ENCODE measurements at places on chromosomes 13 and 19.
A peak's percentile ranks its signal among the peaks of the same experiment; 100 is the strongest.

GRCh38 chr13:38308736-38309135, 40.9 kb upstream of the UFM1 start:
- H3K27ac ChIP-seq = no peak overlapping the region
- H3K4me3 ChIP-seq = no peak overlapping the region
- no peaks in the 10 kb centered on the region for H3K27me3 ChIP-seq
- no peak for DNase-seq

DNA sequence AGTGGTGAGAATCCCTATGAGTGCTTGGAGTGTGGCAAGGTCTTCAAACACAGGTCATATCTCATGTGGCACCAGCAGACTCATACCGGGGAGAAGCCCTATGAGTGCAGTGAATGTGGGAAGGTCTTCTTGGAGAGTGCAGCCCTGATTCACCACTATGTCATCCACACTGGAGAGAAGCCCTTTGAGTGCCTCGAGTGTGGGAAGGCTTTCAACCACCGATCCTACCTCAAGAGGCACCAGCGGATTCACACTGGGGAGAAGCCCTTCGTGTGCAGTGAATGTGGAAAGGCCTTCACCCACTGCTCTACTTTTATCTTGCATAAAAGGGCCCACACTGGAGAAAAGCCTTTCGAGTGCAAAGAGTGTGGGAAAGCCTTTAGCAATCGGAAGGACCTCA, 18.7 kb upstream of the AURKC start:
- no peaks in the 10 kb centered on the region for H3K4me1 ChIP-seq
- no peaks in the 10 kb centered on the region for H3K27me3 ChIP-seq
- DNase-seq = no peak
- H3K4me3 ChIP-seq = no peak overlapping the region

DNA sequence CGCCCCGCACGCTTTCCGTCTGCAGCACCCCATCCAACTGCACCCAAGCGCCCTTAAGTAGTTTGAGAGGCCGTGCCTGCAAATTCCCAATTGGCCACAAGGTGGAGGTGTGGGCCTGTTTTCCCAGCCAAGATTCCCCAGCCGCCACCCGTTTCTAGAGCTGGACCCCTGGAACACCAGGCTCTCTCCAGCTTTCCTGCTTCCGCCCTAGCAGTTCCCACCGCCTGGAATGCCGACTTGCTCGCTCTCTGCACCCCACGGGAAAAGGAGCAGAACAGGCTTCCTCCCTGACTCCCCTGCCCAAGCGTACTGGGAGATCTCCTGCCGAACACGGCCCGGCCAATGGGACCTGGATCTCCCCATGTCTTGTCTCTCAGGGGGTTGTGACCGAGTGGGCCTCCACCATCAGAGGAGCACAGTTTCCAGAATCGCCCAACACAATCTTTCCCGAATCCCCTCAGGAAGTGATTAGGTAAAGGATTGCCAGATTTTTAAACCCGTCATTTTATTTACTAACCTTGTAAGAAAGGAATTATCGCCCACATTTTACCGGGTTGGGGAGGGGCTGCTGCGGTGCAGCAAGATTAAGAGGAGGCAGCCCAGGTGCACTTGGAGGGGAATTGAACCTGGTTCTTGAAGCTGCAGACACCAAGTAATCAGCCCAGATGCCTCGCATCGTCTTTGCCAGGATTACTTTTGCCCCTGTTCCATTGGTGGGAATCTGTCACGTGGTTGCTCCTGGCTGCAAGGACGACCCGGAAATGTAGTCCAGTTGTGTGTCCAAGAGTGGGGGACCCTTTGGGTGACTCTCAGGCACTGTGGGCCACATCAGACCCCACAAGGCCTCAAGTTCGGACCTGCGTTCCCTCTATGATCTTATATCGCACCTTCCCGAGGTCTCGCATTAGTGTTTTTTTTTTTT, 3.5 kb upstream of the NAPSA start:
- peaks cover 10% of the 10 kb centered on the region for H3K4me1 ChIP-seq
- no peaks in the 10 kb centered on the region for H3K27me3 ChIP-seq
- no peak overlapping the region for H3K27ac ChIP-seq

DNA sequence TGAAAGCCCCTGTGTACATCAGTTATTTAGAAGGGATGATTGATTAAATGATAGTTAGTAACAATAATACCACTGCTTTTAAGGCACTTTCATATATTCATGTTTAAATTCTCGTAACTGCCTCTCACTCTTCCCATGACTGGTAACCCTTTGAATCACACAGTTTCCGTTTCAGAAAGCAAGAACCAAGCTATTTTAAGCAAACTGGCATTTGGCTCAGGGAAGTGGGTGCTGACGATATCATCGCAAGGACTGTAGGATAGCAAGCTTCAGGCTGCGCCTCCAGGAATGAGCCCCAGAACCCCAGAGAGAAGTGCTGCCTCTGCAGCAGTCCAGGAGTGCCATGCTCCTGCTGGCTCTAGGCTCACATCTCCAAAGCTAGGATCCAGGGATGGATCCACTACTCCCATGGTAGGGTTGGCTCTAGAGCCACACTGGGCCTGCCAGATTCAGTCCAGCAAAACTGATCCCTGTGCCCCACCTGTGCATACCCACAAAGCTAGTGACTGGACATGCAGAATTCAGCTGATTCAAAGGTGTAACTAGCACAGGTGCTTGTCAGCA, 313.5 kb downstream of the SLC7A1 start:
- H3K27me3 ChIP-seq = peaks cover 3% of the 10 kb centered on the region
- H3K36me3 ChIP-seq = no peaks in the 10 kb centered on the region
- no peak overlapping the region for H3K4me3 ChIP-seq
- no peak for DNase-seq
- H3K27ac ChIP-seq = no peak overlapping the region

GRCh38 chr13:67299072-67299635, 69.0 kb upstream of the PCDH9 start:
- no peaks in the 10 kb centered on the region for H3K27me3 ChIP-seq
- no peak overlapping the region for H3K27ac ChIP-seq
- DNase-seq = no peak
- no peaks in the 10 kb centered on the region for H3K4me1 ChIP-seq
- H3K36me3 ChIP-seq = no peaks in the 10 kb centered on the region
- no peak overlapping the region for H3K4me3 ChIP-seq

DNA sequence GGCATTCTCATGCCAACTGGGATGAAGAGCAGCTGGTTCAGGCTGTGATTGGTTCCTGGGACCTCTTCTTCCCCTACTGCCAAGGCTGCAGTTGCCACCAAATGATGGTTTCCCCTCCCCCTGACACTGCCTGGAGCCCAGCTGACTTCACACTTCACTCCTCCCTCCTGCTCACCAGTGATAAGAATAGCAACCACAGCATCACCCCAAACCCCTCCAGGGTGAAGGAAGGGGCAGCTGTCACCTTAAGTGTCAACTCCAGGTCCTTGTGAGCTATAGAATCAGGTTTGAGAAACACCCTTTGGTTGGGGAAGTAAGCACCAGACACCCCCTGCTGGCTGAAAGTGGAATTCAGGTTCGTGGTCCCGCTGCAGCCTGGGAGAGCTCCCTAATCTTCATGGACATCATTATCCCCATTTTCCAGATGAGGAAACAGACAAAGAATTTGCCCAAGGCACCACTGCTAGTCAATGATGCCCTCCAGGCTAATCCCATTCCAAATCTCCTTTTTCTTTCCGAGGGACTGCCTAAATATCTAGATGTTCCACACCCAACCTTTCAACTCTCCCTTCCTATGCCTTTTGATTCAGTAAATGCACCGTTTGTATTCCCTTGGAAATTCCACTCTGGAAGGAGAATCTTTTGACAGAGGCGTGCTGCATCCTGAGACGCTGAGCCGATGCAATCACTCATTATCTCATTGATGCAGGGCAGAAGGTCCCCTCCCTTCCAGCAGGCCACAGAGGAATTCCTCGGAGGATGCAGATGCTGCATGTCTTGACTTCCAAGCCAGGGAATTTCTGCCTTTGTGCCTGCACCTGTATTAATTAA, 50.6 kb upstream of the UQCRFS1 start:
- no peak for DNase-seq
- no peaks in the 10 kb centered on the region for H3K27me3 ChIP-seq
- no peaks in the 10 kb centered on the region for H3K36me3 ChIP-seq
- H3K4me3 ChIP-seq = no peak overlapping the region
- H3K4me1 ChIP-seq = no peaks in the 10 kb centered on the region
- no peak overlapping the region for H3K27ac ChIP-seq

DNA sequence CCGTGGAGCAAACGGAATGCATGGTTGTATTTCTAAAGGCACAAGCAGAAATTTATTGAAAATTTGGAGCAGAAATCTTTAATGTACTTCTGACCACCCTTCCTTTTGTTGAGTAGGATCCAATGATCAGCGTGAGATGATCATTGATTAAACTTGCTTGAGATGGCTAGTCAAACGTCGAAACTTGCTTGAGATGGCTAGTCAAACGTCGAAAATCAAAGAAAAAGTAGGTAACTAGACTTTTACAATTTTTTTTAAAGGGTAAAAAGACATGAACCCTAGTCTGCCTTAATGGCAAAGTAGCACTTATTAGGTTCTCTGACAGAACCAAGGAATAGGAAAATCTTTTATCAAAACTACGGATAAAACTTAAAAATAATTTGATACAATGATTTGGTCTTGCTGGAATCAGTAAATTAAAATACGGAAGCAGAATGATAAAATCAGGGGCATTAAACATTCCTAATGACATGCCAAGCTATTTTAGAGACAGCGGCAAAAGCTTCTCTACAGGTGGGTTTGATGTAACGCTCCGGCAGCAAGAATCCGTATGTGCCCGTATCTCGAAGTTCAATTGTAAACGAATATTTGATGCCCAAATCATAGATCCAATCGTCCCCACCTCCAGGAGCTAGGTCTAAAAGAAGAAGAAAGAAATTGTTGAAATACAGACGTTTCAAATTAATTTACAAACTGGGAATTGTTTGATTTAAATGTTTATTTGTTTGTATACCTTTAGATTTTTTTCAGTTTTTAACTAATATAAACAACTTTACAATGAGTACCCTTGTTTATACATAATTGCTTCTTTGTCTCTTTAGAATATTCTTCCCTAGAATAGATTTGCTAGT, 841 bp upstream of the ZC3H13 start:
- no peaks in the 10 kb centered on the region for H3K4me1 ChIP-seq
- no peaks in the 10 kb centered on the region for H3K27me3 ChIP-seq
- DNase-seq = no peak
- H3K4me3 ChIP-seq = peak overlapping the region; percentile 85
- H3K36me3 ChIP-seq = peaks cover 5% of the 10 kb centered on the region

- H3K27me3 ChIP-seq = no peaks in the 10 kb centered on the region
- no peak overlapping the region for H3K27ac ChIP-seq
- no peak for DNase-seq
These were observed 177.1 kb downstream of the RBM26 start for GRCh38 chr13:79228972-79229371.

DNA sequence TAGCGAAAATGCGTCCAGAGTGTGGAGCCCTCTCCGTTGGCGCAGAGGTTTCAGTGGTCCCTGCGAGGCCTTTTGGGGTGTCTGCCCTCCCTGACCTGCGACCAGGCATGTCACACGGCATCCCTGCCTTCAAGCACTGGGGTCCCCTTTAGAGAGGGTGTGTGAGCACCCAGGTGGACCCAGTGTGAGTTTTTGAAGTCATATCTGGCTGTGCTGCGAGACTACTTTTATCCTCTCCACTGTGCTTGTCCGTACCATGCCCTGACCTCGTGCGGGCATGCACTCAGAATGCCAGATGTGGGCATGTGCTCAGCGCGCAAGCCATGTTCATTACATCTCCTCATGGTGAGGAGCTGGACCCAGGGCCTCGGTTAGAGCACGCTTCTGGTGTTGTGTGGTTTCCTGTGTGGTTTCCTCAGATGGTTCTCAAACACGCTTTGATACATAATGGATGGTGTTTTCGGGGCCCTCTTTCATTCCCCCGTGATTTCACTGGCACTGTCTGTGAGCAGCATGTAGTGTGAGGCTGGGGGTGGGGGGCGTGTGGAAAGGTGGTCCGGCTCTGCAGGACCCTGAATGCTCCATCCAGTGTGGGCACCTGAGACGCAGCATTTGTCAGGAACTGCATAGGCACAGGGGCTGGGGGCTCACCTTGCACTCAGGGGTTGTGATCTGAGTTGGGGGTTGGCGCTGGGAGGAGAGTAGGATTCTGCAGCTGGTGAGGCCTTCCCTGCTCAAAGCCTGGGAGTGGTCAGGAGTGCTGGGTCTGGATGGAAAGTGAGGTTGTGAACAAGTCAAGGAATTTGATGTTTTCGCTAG, 2.3 kb downstream of the TFDP1 start:
- no peak overlapping the region for H3K27ac ChIP-seq
- DNase-seq = peak; percentile 57
- H3K36me3 ChIP-seq = peaks cover 68% of the 10 kb centered on the region
- H3K4me3 ChIP-seq = no peak overlapping the region
- H3K27me3 ChIP-seq = no peaks in the 10 kb centered on the region

DNA sequence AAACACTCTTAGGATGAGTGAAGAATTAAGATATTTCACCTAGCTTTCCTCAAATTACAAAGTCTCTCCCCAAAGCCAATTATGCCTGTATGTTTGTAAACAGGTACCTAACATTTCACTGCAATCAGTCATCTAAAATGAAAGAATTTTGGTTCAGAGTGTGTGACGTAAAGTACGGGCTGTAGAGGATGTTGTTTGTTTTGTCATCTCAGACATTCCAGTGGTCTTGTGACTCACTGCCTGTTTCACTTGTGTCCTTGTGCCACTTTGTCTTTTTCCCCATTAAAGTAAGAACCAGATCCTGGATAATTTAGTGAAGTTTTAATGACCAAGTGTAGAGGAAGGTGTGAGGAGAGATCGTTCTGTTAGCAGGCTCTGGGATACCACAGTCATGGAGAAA, 28.6 kb upstream of the EID2 start:
- H3K27me3 ChIP-seq = 0 out of 2 replicates have a peak, but pooled peaks cover 3% of the 10 kb centered on the region
- no peak overlapping the region for H3K4me3 ChIP-seq
- H3K27ac ChIP-seq = no peak overlapping the region
- peak; percentile 67 for DNase-seq

GRCh38 chr13:98581971-98582702, 5.2 kb upstream of the STK24 start:
- no peak for DNase-seq
- peaks cover 28% of the 10 kb centered on the region for H3K4me1 ChIP-seq
- no peak overlapping the region for H3K4me3 ChIP-seq
- H3K27ac ChIP-seq = no peak overlapping the region

- no peaks in the 10 kb centered on the region for H3K27me3 ChIP-seq
- H3K4me3 ChIP-seq = no peak overlapping the region
- H3K36me3 ChIP-seq = no peaks in the 10 kb centered on the region
- H3K4me1 ChIP-seq = no peaks in the 10 kb centered on the region
- no peak for DNase-seq
- no peak overlapping the region for H3K27ac ChIP-seq
These were observed 194.3 kb downstream of the GPC6 start for GRCh38 chr13:93420887-93421286.

- H3K27ac ChIP-seq = no peak overlapping the region
- DNase-seq = no peak
- no peak overlapping the region for H3K4me3 ChIP-seq
These were observed 237.0 kb downstream of the LACC1 start for GRCh38 chr13:44116562-44117332.

DNA sequence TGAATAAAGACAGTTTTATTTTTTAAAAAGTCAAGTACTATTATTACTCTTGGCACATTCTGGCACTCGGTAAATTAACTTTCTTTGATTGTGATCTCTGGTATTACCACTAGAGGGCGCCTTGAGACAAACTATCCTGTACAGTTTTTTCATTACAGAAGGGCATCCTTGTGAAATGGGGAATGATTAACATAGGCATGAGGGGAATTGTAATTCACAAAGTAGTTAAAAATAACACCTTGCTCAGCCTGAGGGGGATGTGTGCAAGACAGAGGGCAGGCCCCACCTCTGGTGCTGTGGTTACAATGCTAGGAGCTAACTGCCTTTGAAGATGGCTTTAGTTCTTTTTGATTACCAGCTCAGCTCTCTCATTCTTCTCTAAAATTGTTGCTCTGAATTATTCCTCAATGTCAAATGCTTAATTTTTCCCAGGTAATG, 24.2 kb upstream of the C1QTNF9B start:
- H3K4me3 ChIP-seq = no peak overlapping the region
- H3K27ac ChIP-seq = no peak overlapping the region
- H3K4me1 ChIP-seq = 0 out of 2 replicates have a peak, but pooled peaks cover 6% of the 10 kb centered on the region
- H3K27me3 ChIP-seq = no peaks in the 10 kb centered on the region
- DNase-seq = peak; percentile 34
- H3K36me3 ChIP-seq = no peaks in the 10 kb centered on the region
